ENCODE measurements at places on chromosomes 2 and 18. TPM values are rescaled to one million over a fixed set of nuclear protein-coding genes. Genes with fewer than 3 reads are reported as not detected.
A peak's percentile ranks its signal among the peaks of the same experiment; 100 is the strongest.

The ALPG gene
- total RNA-seq = not detected

The TCF23 gene
- not detected for total RNA-seq

The RAD51AP2 gene
- not detected for total RNA-seq

The KCNS3 gene
- total RNA-seq = 0.16 TPM

- H3K4me1 ChIP-seq = peaks cover 24% of the 10 kb centered on the region
- no peak for DNase-seq
- H3K27ac ChIP-seq = no peak overlapping the region
- peaks cover 4% of the 10 kb centered on the region for H3K36me3 ChIP-seq
Observed at GRCh38 chr18:62812242-62812641, 96.9 kb downstream of the PHLPP1 start.

DNA sequence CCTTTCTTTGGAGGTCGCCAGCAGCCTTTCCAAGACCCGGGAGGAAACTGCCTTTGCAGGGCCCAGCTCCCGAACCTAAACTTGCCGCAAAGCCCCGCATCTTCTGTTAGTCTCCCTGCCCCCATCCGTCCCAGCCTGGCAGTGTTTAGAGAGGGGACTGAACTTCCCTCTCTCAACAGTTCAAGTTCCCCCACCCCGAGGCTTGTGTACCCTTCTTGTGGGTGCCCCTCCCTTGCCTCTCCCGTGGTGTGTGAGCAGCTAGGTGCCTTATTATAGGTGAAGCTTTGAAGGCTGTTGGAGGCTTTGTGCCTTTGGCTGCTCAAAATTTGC is 1.4 kb downstream of the LBH start:
- H3K36me3 ChIP-seq = peaks cover 37% of the 10 kb centered on the region
- H3K4me3 ChIP-seq = peak overlapping the region; percentile 84
- H3K4me1 ChIP-seq = peaks cover 53% of the 10 kb centered on the region

DNA sequence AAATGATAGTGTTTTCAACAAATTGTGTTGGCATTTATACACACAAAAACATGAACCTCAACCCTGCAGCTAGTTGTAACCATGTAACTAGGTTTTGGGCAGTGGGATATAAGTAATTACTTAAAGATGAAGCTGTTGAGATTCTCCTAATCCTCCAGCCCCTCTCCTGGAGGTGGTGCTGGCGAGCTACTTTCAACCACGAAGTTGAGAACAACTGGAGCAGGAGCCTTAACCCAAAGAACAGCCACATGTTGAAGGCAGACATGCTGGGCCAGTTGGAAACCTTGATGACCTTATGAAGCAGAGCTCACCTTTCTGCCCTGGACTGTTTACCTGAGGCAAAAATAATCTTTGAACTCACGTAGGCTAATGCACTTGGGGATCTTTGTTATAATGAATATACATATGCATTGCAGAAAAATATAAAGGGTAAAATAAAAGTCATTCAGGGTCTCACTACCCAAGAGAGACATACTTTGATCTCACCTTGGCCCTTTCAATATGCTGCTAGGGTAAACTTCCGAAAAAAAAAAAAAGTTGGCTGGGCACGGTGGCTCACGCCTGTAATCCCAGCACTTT is 89.6 kb upstream of the NPAS2 start:
- H3K27me3 ChIP-seq = peaks cover 19% of the 10 kb centered on the region
- H3K36me3 ChIP-seq = no peaks in the 10 kb centered on the region
- H3K4me3 ChIP-seq = no peak overlapping the region
- DNase-seq = no peak

GRCh38 chr18:9765501-9765900 is 57.4 kb downstream of the RAB31 start:
- H3K27me3 ChIP-seq = peaks cover 17% of the 10 kb centered on the region
- no peak for DNase-seq
- H3K27ac ChIP-seq = no peak overlapping the region

GRCh38 chr2:105489168-105489878 is 90.5 kb upstream of the FHL2 start:
- H3K27ac ChIP-seq = no peak overlapping the region
- no peaks in the 10 kb centered on the region for H3K4me1 ChIP-seq
- DNase-seq = no peak
- H3K27me3 ChIP-seq = peaks cover 13% of the 10 kb centered on the region
- no peaks in the 10 kb centered on the region for H3K36me3 ChIP-seq

DNA sequence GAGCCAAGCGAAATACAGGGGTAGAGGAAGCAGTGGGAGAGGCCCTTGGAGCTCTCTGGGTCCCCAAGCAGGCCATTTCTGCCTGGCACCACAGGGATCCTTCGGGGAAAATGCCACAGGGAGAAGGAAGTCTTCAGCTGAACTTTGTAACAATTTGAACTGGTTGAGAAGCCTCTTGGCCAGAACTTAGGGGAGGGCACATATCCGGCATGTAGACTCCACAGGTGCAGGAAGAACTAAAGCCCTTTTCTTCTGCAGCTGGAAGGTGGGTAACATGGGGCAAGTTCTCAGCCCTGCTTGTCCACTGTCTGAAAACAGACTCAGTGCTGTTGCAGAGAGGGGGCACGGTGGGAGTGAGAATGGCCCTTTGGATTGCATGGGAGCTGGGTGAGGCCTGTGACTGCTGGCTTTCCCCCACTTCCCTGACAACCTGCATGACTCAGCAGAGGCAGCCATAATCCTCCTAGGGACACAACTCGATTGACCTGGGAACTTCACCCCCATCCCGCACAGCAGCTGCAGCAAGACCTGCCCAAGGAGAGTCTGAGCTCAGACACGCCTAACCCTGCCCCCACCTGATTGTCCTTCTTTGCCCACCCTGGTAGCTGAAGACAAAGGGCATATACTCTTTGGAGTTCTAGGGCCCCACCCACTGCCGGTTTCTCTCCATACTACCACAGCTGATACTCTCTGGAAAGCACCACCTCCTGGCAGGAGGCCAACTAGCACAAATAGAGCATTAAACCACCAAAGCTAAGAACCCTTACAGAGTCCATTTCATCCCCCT is 101.6 kb upstream of the FAM136A start:
- DNase-seq = no peak
- no peaks in the 10 kb centered on the region for H3K36me3 ChIP-seq
- no peak overlapping the region for H3K27ac ChIP-seq
- no peak overlapping the region for H3K4me3 ChIP-seq

DNA sequence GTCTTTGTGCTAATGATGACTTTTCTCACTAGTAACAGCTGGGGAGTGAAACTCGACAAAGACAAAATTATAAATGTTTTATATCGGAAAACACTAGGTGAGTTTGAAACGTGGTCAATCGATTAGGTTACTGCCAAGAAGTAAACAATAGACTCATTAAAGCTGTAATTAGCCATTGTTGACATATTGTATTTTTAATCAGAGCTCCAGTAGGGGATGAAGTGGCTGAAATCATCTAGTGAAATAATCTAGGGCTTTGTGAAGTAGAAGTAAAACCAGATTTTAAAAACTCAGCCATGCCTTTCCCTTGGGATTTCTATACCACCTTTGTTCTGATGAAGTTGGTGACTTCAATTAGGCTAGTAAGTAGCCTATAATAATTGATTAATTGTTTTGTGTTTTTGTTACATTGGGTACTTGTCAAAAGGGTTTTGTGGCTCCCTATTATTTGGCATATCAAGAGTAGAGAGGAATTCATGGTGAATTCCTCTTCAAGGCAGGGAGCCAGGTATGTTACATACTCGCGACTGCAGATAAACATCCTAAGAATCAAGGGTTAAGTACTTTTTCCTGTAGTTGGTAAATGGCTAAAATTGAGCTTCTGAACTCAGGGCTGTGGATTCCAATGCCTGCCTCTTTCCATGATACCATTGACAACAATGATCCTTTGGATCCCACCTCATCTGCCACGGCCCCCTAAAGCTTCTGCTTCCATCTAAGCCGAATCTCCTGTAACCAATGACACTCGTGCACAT is 31.6 kb downstream of the RAB27B start:
- no peak overlapping the region for H3K27ac ChIP-seq
- no peaks in the 10 kb centered on the region for H3K36me3 ChIP-seq
- DNase-seq = no peak
- no peak overlapping the region for H3K4me3 ChIP-seq
- peaks cover 9% of the 10 kb centered on the region for H3K27me3 ChIP-seq

DNA sequence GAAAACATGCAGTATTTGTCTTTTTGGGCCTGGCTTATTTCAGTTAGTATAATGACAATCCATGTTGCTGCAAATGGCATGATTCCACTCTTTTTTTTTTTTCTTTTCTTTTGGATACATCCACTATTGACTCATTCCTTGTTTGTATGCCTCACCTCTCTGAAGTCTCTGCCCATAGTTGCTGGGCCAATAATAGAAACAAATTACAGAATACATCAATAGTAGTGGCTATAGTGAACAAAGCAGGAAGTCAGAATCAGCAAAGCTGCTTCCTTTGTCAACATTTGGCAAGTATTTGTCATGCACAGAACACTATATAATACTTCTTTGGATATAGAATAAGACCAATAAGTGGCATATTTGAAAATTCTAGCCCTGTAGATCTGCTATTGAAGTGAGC is 609.7 kb downstream of the STK39 start:
- H3K36me3 ChIP-seq = no peaks in the 10 kb centered on the region
- H3K4me1 ChIP-seq = no peaks in the 10 kb centered on the region
- H3K27me3 ChIP-seq = no peaks in the 10 kb centered on the region
- DNase-seq = no peak
- H3K27ac ChIP-seq = no peak overlapping the region

GRCh38 chr2:36618381-36618780 is 20.4 kb upstream of the FEZ2 start:
- no peak for DNase-seq
- H3K27me3 ChIP-seq = peaks cover 21% of the 10 kb centered on the region
- no peaks in the 10 kb centered on the region for H3K36me3 ChIP-seq
- no peak overlapping the region for H3K4me3 ChIP-seq
- no peaks in the 10 kb centered on the region for H3K4me1 ChIP-seq
- no peak overlapping the region for H3K27ac ChIP-seq

DNA sequence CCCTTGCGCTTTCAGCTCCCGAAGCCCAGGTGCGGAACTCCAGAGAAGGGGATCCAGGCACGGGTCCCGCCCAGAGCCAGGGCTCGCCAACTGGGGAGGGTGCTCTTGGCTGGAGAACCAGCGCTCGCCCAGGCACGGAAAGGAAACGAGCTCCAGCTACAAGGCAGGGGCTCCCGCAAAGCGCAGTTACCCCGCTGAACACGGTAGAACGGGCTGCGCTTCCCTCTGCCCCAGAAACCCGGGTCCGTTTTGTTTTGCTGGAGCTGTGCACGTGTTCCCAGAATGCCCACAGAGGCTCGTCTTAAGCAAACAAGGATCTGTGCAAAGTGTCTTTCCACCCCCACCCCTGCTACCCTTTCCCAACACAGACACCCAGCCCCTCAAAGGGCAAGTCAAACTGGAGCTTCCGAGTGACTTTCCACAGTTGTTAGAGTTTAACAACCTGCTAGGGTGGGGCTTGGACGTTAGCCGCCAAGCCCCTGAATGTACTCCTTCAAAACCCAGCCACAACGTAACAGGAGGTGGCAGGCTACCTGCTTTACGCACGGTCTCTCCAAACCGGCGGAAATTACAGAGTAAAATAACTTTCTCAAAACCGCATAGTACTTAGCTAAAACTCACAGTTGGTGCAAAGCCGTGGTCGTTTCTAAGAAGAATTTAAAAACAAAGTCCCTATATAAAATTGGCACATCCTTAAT is 775 bp downstream of the RNF125 start:
- H3K27me3 ChIP-seq = no peaks in the 10 kb centered on the region
- H3K27ac ChIP-seq = peak overlapping the region; percentile 96
- peak; percentile 57 for DNase-seq
- H3K4me3 ChIP-seq = peak overlapping the region; percentile 97
- peaks cover 45% of the 10 kb centered on the region for H3K36me3 ChIP-seq

GRCh38 chr2:101717071-101717845 is 19.8 kb downstream of the MAP4K4 start:
- peaks cover 60% of the 10 kb centered on the region for H3K4me1 ChIP-seq
- peak overlapping the region; percentile 83 for H3K27ac ChIP-seq
- no peak for DNase-seq
- peaks cover 36% of the 10 kb centered on the region for H3K36me3 ChIP-seq
- H3K4me3 ChIP-seq = peak overlapping the region; percentile 38
- H3K27me3 ChIP-seq = no peaks in the 10 kb centered on the region

GRCh38 chr2:188345426-188345825 is 53.8 kb downstream of the GULP1 start:
- H3K4me1 ChIP-seq = no peaks in the 10 kb centered on the region
- no peaks in the 10 kb centered on the region for H3K36me3 ChIP-seq
- H3K27ac ChIP-seq = no peak overlapping the region

DNA sequence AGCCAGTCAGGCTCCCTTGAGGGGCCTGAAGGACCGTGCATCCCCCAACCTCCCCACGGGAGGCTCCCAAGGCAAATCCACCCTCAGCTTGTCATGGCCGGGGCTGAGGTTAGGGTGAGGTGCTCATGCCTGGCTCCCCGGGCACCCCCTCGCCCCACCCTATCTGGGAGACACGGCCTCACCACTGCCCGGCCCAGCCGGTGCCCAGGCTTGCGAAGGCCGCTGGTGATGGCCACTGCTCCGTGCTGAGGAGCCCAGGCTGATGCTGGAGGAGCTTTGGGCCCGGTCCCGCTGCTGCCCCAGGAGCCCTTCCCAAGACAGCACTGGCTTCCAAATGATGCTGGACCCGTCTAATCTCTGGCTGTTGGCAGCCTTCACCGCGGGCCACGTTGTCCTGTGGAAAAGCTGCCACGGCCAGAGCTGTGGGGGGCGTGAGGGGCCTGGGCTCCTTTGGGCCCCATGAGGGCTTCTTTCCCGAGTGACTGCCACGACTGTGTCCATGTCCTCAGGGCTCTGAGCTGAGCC is 135.7 kb upstream of the CTDP1 start:
- no peak overlapping the region for H3K4me3 ChIP-seq
- H3K27me3 ChIP-seq = no peaks in the 10 kb centered on the region
- H3K4me1 ChIP-seq = no peaks in the 10 kb centered on the region
- no peak for DNase-seq
- H3K36me3 ChIP-seq = no peaks in the 10 kb centered on the region

DNA sequence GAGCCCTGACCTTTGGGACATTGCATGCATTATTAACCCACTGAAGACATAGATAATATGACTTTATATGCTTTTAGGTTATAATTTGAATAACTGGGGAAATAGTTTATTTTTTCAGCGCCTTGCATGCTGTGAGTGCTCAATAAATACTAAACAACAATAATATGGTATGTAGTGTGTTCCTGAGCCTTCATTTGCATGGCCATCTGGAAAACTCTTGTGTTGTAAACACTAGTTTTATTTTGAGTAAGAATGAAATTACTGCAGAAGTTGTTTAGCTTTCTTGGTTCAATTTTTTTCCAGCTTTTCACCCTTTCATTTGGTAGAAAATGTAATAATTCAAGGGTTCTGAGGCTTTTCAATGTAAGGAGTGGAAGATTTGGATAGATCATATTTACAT is 189.3 kb upstream of the GALNT5 start:
- no peak overlapping the region for H3K4me3 ChIP-seq
- no peaks in the 10 kb centered on the region for H3K4me1 ChIP-seq
- H3K27me3 ChIP-seq = peaks cover 3% of the 10 kb centered on the region
- H3K36me3 ChIP-seq = no peaks in the 10 kb centered on the region

DNA sequence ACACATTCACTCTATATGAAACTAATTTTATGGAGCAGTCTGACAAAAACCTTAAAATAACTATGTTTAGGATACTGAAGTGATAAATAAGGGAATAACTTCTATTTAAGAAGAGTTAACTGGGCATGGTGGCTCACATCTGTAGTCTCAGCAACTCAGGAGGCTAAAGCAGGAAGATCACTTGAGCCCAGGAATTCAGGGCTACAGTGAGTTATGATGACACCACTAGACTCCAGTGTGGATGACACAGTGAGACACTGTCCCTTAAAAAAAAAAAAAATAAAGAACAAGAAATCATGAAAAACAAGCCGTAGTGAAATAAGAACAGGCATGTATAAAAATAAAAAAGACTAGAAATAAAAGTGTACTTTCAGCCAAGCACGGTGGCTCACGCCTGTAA is 82.0 kb downstream of the THADA start:
- peaks cover 21% of the 10 kb centered on the region for H3K36me3 ChIP-seq
- no peaks in the 10 kb centered on the region for H3K27me3 ChIP-seq

GRCh38 chr2:9941196-9941995 is 10.1 kb upstream of the GRHL1 start:
- no peaks in the 10 kb centered on the region for H3K4me1 ChIP-seq
- H3K4me3 ChIP-seq = no peak overlapping the region
- peaks cover 12% of the 10 kb centered on the region for H3K27me3 ChIP-seq
- no peak overlapping the region for H3K27ac ChIP-seq
